ENCODE measurements at places on chromosomes 13 and 19. TPM values are rescaled to one million over a fixed set of nuclear protein-coding genes. Genes with fewer than 3 reads are reported as not detected.

IGFL1 gene
- total RNA-seq = not detected

KIR3DL2 gene
- not detected for total RNA-seq

TMEM255B gene
- 0.36 TPM for total RNA-seq

CD209 gene
- total RNA-seq = not detected

MPND gene
- total RNA-seq = 2.3 TPM
